ENCODE measurements at places on chromosomes 2 and 18.

- DNase-seq: peak; percentile 70
Measured at GRCh38 chr2:231104115-231104713, 20.6 kb downstream of the HTR2B start.

DNA sequence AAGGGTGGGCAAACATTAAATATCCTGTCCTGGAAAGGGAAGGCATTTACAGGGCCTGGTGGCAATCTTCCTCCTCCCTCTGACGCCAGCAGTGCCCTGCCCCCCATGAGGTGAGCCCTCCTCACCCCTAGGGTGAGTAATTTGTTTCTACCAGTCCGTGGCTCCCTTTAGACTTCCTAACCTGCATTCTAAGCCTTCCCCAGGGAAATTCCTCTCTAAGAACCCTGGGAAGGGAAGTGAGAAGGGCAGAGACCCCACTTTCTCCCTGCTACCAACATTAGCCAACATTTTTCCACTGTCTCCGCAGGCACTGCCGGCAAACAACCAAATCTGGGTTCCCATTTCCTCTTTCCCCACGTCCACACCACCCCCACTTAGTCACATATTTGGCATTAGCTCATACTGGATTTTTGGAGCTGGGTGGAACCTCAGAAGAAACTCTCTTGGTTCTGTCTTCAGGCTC is 69.3 kb downstream of the NRP2 start:
- DNase-seq: peak; percentile 45

GRCh38 chr18:23178201-23178600 is 42.9 kb downstream of the CABLES1 start:
- DNase-seq: no peak

- DNase-seq: no peak
Measured at GRCh38 chr2:66695226-66695735, 260.4 kb downstream of the MEIS1 start.

DNA sequence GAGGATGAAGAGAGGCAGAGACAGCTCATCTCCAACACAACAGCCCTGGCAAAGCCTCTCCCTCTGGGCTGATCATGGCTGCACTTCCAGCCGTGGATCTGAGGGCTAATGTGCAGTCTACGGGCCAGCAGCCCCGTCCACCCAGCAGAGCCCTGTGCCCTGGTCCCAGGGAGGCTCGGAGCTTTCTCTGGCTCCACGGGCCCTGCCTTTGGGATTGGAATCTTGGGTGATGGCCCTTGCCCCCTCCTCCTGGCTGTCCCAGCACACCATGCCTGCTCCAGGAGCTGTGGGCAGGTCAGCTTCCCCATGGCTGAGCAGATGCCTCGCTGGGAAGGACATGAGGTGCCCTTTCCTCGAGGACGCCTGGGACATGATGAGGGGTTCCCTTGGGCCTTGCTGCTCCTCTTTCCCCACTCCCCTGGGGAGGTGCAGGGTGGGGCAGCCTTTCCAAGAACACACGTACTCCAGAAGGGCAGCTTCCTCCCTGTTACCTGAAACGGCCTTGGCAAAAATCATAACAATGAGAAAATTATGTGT is 66.9 kb downstream of the C18orf63 start:
- DNase-seq: no peak

Measured in fibroblast of upper back skin (primary cell).